ENCODE measurements at places on chromosomes 11 and 22. TPM values are rescaled to one million over a fixed set of nuclear protein-coding genes. Genes with fewer than 3 reads are reported as not detected.

DNA sequence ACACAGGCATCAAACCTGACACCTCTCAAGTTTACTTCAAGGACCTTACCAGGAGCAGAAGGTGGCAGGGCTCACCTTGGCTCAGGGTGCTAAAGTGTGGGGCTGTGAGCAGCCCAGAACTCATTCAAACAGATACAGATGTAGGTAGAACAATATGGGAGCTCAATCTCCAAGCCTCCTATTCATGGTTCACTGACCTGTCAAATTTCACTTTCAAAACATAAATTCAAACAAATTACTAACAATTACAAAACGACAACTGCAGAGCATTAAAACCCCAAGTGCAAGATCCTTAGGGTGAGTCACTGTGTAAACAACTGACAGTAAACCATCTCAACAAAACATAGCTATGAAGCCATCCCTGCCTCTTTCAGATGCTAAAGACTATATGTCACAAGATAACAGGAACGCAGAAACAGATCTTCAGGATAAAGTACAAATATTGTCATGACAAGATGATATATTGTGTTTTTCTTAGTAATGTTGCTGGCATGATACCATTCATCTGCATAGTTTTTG is 303.5 kb upstream of the ANO3 start:
- no peak for DNase-seq

GRCh38 chr11:10327254-10327653 is 22.4 kb downstream of the ADM start:
- DNase-seq: no peak

- DNase-seq: no peak
Observed at GRCh38 chr11:44775985-44776446, 49.3 kb downstream of the TSPAN18 start.

GRCh38 chr11:77379253-77379652 is 77.8 kb upstream of the GDPD4 start:
- DNase-seq: no peak

GRCh38 chr11:20085918-20086317 is 74.4 kb downstream of the DBX1 start:
- DNase-seq: no peak

GRCh38 chr11:120781486-120782120 is 242.3 kb upstream of the TBCEL start:
- no peak for DNase-seq

- DNase-seq: no peak
Observed at GRCh38 chr11:71423181-71423790, 24.9 kb downstream of the DHCR7 start.

DNA sequence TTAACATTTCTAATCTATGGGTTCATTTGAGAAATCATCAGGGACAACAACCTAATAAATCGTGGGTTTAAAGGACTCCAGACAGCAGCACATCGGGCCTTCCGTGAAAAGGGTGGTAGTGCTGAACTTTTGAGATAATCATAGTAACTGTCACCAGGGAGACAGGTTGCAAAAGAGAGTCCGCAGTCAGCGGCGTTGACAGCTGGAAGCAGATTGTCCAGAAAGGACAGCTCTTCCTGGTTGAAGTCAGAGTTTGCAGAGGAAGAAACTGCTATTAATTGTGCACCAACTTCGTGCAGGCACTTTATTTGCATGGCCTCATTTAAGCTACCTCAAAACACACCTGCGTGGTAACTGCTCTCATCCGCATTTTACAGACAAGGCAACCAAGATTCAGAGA is 20.5 kb upstream of the ISX start:
- no peak for DNase-seq

GRCh38 chr11:75338516-75339208 is 12.8 kb downstream of the ARRB1 start:
- DNase-seq: peak; percentile 81

DNA sequence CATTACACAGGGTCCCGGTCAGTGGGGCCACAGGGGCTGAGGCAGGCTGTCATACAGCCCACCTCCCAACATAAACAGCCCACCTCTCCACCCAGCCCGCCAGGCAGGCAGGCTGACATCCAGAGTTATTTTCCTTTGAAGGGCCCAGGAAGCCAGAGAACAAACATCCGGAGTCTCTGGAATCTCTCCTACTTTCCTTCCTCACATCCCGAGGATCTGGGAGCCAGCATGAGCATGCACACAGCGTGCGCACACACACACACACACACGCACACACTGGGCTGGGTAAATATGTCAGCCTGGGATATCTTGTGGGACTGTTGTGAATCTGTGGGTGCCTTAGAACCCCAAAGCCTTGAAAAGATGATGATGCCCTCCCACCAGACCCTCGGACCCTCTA is 55.4 kb downstream of the PDE2A start:
- DNase-seq: no peak

DNA sequence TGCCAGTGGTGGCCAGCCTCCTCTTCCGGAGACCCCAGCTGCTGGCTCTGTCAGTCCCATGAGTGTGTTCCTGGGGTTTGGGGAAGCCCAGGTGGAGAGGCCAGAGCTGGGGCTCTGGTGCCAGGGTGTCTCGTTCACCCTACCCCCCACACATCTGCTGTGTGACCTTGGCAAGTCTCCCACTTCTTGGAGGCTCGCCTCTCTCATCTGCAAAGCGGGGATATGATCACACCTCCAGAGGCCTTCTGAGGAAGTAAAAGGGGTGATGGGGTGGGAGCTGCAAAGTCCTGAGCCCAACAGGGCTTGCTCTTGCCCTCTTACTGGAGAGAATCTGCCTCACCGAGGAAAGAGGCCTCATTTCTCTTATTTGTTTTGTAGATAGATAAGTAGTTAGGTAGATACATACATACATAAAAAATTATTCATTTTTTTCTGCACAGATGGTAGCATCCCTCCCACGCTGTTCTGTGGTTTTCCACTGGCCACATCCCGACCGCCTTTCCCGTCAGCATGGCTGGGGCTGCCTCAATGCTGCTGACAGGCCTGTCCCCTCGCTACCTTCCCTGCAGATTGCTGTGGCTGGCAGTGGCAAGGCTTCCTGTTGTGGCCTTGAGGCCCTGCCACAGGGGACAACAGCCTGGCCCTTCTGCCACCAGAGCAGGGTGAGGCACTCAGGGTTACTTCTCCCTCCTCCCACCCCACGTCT is 23.9 kb downstream of the MYO7A start:
- DNase-seq: peak; percentile 96

GRCh38 chr11:82465481-82465880 is 268.2 kb downstream of the FAM181B start:
- no peak for DNase-seq

DNA sequence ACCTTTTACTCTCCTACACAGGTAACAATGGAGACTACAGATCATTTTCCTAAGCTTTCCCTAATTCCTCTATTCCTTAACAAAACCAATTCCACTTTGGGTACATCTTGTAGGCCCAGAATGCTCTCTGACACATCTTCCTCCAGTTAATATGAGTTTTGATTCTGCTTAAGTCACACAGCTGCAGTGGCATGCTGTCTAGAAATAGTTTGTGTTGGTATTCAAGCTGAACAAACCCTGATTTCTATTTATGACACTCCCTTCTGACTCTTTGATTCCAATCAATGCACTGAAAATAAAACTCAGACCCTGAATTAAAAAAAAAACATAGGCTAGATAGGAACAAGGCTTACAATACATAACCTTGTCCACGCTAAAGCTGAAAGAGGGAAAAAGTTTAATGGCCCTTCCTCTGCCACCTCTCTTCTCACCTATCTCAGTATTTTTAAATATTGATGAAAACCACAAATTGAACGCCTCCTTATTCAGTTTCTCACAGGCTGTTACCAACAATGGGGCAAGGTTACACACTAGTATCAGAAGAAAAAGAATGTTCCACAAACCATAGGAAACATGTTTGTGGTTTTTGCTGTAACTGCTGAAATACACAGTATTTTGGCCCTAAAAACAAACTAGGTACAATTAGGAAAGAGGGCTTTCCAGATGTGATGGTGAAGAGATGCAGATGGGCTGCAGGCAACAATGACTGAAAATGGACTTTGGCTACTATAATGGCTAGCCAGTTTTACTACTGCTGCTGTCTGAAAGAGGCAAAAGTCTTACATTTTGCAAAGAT is 35.7 kb upstream of the GAB2 start:
- DNase-seq: no peak

DNA sequence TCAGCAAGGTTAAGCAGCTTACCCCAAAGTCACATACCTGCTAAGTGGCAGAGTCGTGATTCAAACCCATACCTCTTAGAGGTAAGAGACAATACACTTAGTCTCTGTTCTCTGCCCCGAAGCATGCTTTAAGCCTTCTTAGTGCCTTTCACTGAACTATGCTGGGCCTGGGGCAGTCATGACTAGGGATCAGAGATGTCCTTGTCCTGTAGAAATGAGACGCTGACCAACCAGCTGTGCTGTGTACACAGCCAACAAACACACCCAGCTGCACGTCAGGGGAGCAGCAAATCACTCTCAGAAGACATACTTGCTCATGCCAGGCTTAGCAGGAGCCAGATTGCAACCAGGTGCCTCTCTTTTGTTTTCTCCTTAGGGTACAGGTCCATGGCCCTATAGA is 255.7 kb downstream of the BUD13 start:
- no peak for DNase-seq

GRCh38 chr11:3095712-3096361 is 38.6 kb upstream of the CARS1 start:
- DNase-seq: peak; percentile 96

DNA sequence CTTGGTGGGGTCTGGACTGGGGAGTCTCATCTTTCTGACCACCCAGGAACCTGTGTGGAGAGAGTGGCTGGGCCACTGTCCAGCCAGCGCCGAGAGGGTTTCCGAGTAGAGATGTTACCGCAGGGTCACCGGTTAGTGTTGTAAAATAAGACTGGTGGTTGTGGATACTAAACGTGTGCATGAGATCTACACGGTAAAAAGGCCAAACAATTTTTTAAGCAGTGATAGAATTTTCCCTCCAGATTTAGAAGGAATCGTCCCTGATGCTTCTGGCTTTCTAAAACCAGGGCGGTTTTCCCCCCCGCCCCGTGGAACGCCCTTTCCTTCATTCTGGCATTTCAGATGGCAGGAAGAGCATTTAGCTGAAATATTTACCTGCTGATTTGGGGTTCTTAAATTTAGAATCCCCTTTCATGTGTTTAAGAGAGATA is 72.6 kb upstream of the PPARA start:
- no peak for DNase-seq

GRCh38 chr11:67347964-67348749 is 5.2 kb downstream of the POLD4 start:
- DNase-seq: peak; percentile 49

RAB38 gene
- total RNA-seq: 0.59 TPM

F2 gene
- not detected for total RNA-seq

SLC22A6 gene
- not detected for total RNA-seq

LRRN4CL gene
- total RNA-seq: 9.1 TPM

PTGDR2 gene
- not detected for total RNA-seq

TRPM5 gene
- total RNA-seq: under 0.01 TPM

KBTBD3 gene
- total RNA-seq: 4.3 TPM

FZD4 gene
- total RNA-seq: 12.7 TPM

USP28 gene
- total RNA-seq: 21.8 TPM

All from osteoblast (primary cell).